NCI-H187 (cell line): ENCODE measurements at places on chromosomes 2 and 18.

DNA sequence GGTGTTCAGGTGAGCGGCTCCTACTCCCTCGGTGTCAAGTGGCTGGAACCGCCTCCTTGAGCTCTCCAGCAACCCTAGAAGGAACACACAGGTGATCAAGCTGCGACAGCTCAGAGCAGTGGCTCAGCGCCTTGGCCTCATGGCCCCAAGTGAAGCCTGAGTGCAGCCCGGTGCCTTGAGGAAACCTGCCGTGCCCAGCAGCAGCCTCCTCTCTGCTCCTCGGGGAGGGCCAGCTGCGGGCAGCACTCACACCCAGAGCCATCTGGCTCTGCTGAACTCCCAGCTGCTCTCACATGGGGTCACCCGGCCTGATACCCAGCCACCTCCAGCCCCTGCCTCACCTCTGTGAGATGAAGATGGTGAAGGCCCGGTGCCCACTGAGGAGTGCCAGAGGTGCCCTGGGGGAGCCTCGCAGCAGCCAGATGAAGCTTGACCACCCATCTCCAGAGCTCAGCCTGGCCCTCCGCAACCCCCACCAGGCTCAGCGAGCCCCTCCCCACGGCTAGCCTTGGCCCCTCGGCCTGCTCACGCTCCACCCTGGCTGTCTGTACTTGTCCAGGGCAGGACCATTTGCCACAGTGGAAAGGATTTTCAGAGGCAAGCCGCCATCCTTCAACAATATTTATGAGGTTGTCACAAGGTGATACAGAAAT, 70.6 kb upstream of the RAB6C start:
- DNase-seq = no peak

GRCh38 chr18:80231616-80232015, 15.7 kb downstream of the PARD6G start:
- no peak for DNase-seq

GRCh38 chr2:121375621-121376159, 90.7 kb upstream of the TFCP2L1 start:
- no peak for DNase-seq

- no peak for DNase-seq
Observed at GRCh38 chr2:174682007-174682577, 82.2 kb downstream of the CHRNA1 start.

- DNase-seq = no peak
Observed at GRCh38 chr2:37676274-37676673, 4.8 kb upstream of the CDC42EP3 start.

DNA sequence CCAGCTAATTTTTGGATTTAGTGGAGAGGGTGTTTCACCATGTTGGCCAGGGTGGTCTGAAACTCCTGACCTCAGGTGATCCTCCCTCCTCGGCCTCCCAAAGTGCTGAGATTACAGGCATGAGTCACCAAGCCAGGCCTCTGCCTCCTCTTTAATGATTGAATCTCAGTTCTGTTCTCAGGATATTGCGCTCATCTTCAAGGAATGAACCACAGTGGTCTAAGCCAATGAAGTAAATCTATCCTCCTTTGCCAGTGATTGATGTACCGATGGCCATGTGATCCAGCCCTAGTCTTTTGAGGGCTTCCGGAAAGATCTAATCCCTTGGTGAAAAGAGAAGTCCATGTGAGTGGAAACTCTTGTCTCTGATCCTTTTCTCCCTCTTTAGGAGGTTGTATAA, 48.6 kb downstream of the POLE4 start:
- no peak for DNase-seq

DNA sequence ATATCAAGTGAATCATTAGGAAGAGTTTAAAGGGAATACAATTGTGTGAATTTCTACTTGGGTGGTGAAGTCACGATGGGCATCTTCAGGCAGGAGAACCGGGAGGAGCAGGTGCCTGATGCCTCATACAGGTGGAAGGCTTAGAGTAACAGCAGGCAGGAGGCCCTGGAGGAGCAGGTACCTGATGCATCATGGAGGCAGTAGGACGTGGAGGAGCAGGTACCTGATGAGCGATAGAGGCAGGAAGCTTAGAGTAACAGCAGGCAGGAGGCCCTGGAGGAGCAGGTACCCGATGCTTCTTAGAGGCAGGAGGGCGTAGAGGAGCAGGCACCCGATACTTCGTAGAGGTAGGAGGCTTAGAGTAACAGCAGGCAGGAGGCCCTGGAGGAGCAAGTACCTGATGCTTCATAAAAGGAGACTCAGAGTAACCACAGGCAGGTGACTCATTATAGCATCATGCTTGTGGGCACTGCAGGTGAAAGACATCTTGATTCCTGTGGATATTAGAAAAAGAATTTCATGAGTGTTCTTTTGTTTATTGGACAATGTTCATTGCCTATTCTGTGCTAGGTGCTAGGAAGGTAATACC, 133.9 kb downstream of the ATP9B start:
- no peak for DNase-seq

DNA sequence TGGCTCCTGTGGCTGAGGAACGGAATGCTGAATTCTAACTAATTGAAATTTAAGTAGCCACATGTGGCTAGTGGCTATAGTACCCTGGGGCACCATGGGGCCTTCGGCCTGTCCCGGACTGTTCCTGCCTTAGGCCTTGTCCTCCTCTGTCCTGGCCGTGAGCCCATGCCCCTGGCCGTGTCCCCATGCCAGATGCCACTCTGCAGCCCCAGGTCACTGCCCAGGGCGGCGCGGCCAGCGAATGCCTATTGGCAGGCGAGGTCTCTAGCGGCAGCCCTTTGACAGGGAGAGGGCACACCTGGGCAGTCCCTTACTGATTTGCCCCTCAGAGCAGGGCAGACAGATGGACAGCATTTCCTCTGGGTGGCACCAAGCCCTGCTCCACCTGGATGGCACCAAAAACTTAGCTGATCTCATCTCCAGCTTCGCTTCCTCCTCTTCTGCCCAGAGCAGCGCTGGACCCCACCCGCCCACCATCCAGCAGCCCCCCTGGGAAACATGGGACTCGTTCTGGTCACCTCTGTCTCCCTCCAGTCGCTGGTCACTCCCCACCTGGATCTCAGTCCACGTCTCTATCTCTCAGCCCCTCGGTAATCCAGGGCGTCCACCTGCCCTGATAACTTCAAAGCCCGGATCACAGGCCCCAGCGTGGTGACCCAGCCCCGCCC, 1.1 kb upstream of the DGKD start:
- DNase-seq = no peak

- no peak for DNase-seq
Observed at GRCh38 chr18:13139885-13140450, 78.6 kb upstream of the LDLRAD4 start.

DNA sequence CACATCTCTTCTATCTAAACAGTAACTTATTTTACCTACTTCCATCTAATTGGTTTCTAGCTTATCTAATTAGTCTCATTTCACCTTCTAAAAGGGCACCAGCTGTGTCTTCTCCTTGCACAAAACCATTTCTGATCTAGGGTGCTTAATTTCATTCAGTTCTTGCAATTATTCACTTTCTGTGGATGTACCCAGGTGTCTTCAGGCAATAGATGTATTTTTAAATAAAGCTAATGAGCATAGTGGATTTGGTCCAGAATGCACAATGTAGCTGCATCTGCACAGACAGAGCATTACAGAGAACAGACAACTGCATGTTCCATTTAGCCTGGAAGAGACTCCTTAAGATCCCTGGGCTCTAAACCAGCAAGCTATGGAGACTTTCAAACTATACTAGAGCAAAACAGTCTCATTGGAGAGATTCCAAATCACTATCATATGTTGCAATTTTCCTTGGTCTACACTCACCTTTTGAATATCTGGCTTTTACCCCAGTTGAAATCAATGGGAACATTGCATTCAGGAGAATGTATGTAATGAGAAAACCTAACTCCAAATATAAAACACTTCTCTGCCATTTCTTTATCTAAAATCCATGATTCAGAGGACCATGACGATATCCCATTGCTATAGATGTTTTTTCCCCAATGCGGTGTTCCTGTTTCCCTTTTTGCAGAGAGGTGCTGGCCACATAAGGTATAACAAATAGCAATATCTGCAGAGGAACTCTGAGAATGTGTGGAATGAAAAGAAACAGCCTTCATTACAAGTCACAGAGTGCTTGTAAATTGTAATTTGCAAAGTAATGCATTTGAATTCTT, 3.5 kb upstream of the RFX8 start:
- DNase-seq = no peak

GRCh38 chr18:59501920-59502273, 142.8 kb upstream of the LMAN1 start:
- no peak for DNase-seq

DNA sequence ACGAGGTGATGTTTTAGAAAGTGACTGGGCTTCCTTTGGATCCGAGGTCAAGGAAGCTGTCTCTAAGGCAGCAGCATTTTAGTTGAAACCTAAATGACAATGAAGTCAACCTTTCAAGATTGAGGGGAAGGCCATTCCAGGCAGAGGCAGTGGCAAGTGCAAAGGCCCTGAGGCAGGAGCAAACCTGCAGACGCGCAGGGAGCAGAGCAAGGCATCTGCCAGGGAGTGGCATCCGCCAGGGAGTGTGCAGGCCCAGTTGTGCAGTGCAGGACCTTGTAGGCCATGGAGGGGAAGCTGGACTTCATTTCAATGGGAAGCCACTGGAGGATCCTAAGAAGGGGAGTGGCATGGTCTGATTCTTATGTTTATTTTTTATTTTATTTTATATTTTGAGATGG, 154.7 kb upstream of the SIX3 start:
- DNase-seq = no peak

DNA sequence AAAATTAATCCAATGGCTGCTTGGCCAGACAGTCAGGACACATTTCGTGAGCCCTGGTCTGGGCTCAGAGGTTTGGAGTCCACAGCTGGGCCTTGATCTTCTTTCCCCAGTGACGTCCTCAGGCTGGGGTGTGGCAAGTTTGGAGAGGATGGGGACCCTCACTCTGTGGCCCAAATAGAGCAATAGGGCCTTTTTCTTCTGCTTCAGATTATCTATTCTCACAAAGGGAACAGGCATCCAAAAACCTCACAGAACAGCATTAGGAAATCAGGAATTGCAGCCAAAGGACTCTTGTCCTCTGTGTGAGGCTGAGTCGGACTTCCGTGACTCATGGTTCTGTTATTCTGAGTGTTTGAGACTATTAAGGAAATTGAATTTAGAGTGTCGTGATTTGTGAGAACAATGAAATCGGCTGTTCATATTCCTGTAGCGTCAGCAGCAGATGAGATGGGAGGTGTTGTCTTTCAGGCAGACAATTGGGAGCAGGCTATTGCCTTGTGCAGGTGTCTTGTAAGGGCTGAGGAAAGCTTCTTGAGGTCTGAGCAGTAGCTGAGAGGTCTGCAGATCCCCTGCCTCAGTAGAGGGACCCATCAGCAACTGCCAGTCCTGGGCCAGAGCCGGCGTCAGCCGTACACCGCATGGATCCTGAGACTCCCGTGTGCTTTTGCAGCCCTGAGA, 113.8 kb downstream of the SH3RF3 start:
- DNase-seq = peak; percentile 16

DNA sequence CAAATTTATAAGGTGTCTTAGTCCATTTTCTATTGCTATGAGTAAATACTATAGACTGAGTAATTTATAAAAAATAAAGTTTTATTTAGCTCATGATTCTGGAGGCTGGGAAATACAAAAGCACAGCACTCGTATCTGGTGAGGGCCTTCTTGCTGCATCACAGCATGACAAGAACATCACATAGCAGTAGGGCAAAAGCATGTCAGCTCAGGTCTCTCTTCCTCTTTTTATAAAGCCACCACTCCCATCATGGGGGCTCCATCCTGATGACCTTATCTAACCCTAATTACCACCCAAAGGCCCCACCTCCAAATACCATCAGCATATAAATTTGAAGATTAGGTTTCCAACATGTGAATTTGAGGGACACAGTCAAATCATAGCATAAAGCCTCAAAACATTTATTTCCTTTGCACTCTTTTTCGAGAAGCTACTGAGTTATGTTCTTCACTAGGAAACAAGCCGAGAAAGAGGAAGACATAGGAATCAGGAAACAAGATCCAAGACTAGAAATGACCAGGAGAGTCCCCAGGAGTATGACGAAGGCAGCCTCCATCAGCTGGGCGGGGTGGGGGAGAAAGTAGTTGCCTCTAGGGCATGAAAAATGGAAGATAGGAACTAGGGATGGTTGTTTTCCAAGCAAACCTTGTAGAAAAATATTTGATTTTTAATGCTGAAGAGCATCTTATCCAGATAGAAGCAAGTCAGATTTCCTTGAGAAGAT, 24.1 kb upstream of the NABP1 start:
- DNase-seq = no peak

- no peak for DNase-seq
Observed at GRCh38 chr2:237557633-237558015, 8.8 kb upstream of the PRLH start.

DNA sequence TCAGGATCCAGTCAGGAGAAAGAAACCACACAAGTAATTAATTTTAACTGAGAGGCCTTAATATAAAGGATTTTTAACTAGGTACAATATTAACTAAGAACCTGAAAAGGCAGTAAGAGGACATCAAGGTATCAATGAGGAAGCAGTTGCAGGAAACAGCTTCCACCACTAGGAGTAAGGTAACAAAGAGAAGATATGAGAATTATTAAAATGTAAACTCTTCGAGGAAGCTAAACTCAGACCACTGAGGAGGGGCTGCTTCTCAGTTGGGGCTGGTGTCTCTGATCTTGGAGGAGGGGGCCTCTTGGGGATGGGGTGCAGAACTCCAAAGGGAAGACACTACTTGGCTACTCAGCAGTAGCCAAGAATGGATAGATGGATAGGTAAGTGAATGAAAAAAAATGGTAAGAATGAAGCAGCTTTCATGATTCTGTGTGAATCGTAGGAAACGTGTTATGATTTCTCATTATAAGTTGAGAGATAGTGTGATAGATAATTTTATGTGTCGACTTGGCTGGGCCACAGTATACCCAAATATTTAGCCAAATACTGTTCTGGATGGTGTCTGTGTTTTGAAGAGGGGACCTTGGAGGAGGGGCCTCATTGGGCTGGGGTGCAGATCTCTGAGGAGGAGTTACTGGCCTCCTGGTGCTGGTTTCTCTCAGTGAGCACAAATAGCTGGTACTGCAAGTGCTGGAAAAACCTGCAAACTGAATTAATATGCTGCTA, 547.7 kb upstream of the LRRTM1 start:
- DNase-seq = no peak

DNA sequence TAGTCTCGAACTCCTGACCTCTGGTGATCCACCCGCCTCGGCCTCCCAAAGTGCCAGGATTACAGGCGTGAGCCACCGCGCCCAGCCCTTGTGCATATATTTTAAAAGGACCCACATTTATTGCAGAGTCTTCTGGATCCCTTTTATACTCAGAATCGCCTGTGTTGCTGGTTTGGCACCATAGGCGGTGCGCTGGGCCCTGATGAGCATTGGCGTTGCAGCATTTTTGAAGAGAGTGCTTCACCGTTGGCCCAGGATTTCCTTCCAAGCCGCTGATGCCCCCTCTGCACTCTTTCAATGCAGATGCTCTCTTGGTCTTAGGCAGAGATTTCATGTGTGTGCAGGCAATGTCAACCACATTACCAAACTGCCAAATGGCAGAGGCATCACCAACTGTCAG, 13.5 kb upstream of the TFCP2L1 start:
- DNase-seq = no peak

DNA sequence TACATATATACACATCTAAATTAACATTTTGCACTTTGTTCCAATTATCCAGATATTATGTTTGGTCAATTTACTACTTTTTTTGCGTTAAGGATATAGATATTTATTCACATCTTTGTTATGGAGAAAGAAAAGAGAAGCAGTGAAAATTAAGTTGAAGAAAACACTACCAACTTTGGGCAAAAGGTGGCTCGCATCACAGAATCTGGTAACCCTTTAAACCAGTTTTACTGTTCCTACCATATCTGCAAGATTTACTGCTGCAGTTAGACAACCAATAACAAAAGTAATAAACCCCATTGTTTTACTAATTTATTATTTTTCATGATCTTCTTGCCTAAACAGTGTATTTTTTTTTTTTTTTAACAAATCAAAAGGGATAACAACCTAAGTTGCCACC, 53.6 kb downstream of the SMAD2 start:
- no peak for DNase-seq

- DNase-seq = no peak
Observed at GRCh38 chr18:25831301-25831701, 259.1 kb downstream of the SS18 start.
